Smooth muscle cell of the coronary artery (primary cell): ENCODE measurements at places on chromosomes 16 and 17. TPM values are rescaled to one million over a fixed set of nuclear protein-coding genes. Genes with fewer than 3 reads are reported as not detected.

The ABCA8 gene
- 57.4 and 85.5 TPM in 2 replicates for total RNA-seq

The KCNH4 gene
- total RNA-seq: 0.12 TPM in 1 of 2 replicates, not detected in the other

The KCNJ12 gene
- total RNA-seq: under 0.01 and 24.8 TPM in 2 replicates

The FAM171A2 gene
- total RNA-seq: 2.5 and 4.0 TPM in 2 replicates

The SOST gene
- total RNA-seq: 115 TPM in 1 of 2 replicates, not detected in the other

The PRMT7 gene
- 32.9 and 84.5 TPM in 2 replicates for total RNA-seq

The APOBR gene
- total RNA-seq: not detected in 2 replicates

The PRKAR1A gene
- total RNA-seq: 200 and 635 TPM in 2 replicates

The CHP2 gene
- not detected in 2 replicates for total RNA-seq

The KRT32 gene
- not detected in 2 replicates for total RNA-seq

The RBFOX1 gene
- total RNA-seq: not detected in 2 replicates

The KRT31 gene
- not detected in 2 replicates for total RNA-seq

The DOC2B gene
- total RNA-seq: not detected in 2 replicates

The KRT39 gene
- total RNA-seq: 0.12 TPM in 1 of 2 replicates, not detected in the other

The CES1 gene
- 2.0 TPM in 1 of 2 replicates, not detected in the other for total RNA-seq

The ZNF469 gene
- 0.23 and 1.7 TPM in 2 replicates for total RNA-seq

The CTF1 gene
- total RNA-seq: 0.23 and 0.98 TPM in 2 replicates

The CSHL1 gene
- not detected in 2 replicates for total RNA-seq

The TNFSF13 gene
- 0.59 and 1.1 TPM in 2 replicates for total RNA-seq

The OTOA gene
- not detected in 2 replicates for total RNA-seq

The TBX4 gene
- not detected in 2 replicates for total RNA-seq

The HS3ST3A1 gene
- total RNA-seq: 0.38 and 12.8 TPM in 2 replicates

The RFFL gene
- total RNA-seq: 9.8 and 12.6 TPM in 2 replicates

The SSTR5 gene
- not detected in 2 replicates for total RNA-seq

The MPG gene
- total RNA-seq: 56.9 and 216 TPM in 2 replicates

The RAB37 gene
- 0.15 TPM in 1 of 2 replicates, not detected in the other for total RNA-seq

The CASKIN2 gene
- 4.4 and 5.9 TPM in 2 replicates for total RNA-seq

The HBM gene
- not detected in 2 replicates for total RNA-seq

The EME2 gene
- 5.0 TPM in 2 replicates for total RNA-seq

The CCDC200 gene
- not detected in 2 replicates for total RNA-seq

The GSG1L gene
- not detected in 2 replicates for total RNA-seq

The LPCAT2 gene
- total RNA-seq: 3.7 and 30.2 TPM in 2 replicates

The BICDL2 gene
- under 0.01 and 0.08 TPM in 2 replicates for total RNA-seq

The TEX19 gene
- 0.08 TPM in 1 of 2 replicates, not detected in the other for total RNA-seq

The ARHGDIG gene
- 2.2 and 2.9 TPM in 2 replicates for total RNA-seq

The MPP2 gene
- total RNA-seq: 2.9 and 3.0 TPM in 2 replicates

The EVPLL gene
- total RNA-seq: not detected in 2 replicates

The TUBB3 gene
- total RNA-seq: 294 and 447 TPM in 2 replicates

The CIAPIN1 gene
- 18.6 and 46.3 TPM in 2 replicates for total RNA-seq

The ADAM11 gene
- total RNA-seq: 0.23 and 1.4 TPM in 2 replicates

The SLC7A5 gene
- 3.3 and 23.2 TPM in 2 replicates for total RNA-seq

The PPM1E gene
- total RNA-seq: 0.08 TPM in 1 of 2 replicates, not detected in the other

The STH gene
- total RNA-seq: not detected in 2 replicates
